Eye (tissue), 1 donor: ENCODE measurements at places on chromosomes 5 and 9.

DNA sequence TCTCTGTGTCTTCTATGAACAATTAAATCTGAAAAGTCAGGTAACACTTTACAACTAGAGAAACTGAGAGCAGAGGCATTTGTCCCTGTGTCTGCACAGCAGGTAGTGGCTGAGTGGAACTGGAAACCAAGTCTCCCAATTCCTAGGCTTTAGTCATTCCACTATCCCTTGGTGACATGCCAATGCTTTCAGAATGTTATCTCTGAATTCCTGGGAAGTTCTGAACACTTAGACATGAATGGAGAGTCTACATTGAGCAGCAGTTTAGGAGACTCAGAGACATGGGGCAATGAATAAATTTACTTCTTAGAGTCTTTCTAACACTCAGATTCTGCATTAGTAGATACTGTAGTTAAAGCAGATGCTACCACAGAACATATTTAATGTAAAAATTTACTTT is 94.8 kb upstream of the APC start:
- no peak for DNase-seq

- DNase-seq = no peak
Measured at GRCh38 chr9:108756746-108757490, 98.9 kb downstream of the ACTL7B start.

- no peak for DNase-seq
Measured at GRCh38 chr9:8428389-8428788, 628.8 kb upstream of the DMAC1 start.

DNA sequence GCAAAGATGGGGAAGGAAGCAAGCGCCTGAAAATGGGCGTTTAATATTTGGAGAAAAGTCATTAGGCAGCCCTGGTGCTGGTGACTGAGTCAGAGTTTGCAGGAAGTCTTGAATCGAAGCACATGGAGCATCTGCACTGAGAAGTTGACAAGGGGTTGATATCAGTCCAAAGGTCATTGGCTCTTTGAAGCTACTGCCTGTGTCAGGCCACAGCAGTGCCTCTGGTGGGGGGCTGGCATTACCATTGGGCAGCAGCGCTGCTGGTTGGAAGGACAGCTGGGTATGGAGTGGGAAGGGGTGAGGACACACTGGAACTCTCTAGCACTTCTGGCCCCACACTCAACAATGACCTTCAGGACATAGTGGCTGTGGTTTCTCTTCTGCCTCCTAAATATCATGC is 150.4 kb upstream of the ERCC6L2 start:
- no peak for DNase-seq

- DNase-seq = no peak
Measured at GRCh38 chr5:132209901-132210545, 17.6 kb downstream of the P4HA2 start.

DNA sequence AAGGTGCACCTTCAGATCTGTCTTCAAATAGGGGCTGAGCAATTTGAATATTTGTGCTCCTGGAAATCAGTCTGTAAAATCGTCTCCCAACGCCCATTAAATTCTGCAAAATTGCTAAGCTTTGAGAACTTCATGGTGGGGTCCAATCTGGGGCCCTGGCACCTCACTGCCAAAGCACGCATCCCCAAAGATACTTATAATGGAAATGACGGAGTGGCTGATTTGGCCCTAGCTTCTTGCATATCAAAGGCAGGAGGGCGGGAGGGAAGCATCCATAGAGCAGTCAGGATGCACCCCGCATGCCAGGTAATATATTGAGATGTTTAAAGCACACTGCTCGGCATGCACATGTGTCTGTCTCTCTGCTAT is 422.3 kb downstream of the EBF1 start:
- DNase-seq = no peak

- peak; percentile 30 for DNase-seq
Measured at GRCh38 chr5:178427576-178428197, 162.5 kb downstream of the COL23A1 start.

GRCh38 chr5:137561608-137562007 is 62.5 kb upstream of the SPOCK1 start:
- no peak for DNase-seq

- DNase-seq = no peak
Measured at GRCh38 chr5:121019734-121020133, 555.6 kb downstream of the PRR16 start.

DNA sequence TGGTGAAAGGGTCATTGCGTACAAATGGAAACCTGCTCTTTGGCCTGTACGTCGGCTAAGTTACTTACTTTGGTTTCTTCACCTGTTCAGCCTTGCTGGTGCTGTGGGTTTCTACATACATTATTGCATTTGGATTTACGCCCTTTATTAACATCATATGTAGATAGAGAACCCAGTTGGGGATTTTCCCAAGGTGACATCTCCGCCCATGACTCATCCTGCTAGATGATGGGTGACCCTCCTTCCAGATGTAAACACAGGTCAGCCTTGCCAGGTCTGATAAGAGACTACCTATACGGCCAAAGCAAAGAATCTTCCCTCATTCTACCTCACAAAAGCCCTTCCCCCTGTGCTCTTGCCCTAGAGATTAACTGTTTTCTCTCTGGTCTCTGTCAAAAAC is 360.9 kb downstream of the KDM4C start:
- no peak for DNase-seq

DNA sequence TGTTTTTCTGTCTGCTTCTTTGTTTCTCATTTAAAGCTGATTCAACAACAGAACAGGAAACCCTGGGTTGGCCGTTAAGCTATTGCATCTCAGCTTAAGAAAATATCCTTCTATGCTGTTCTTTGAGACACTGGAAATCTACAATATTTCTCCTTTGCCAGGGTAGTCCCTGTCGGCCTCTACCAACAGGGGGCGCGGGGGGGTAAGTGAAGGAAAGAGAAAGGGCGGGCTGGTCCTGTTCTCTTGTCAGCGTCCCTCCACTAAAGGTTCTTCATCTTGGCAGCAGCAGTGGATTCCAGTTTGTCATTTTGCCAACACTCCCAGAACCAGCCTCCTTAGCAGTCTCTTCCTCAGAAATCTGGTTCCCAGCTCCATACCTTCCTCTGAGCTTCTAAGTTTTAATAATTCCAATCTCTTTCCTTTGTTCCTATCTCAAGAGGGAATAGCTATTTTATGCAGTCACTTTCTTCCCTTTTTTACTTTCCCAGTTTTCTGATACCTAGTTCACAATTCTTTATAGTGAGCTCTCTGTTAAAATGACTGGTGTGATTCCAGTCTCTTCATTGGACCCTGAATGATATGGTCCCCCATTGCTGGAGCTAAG is 222.3 kb downstream of the GLIS3 start:
- no peak for DNase-seq

DNA sequence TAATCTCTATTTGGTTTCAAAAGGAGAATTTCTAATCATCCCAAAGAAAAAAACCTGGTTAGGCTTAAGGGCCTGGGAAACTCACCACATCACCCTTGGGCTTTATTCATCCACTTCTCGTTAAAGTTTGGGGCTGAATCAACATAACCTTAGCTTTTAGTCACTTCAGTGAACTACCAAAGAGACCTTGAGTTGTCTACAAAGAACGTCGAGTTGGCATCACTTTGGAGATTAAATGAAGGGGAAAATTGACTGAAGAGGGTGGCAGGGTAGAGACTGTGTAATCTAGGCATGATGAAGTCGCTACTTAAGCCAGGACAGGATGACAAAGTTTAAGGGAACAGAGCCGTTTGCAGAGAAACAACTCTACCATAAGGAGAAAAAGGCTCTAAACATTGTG is 341.4 kb downstream of the RAB3C start:
- DNase-seq = no peak

GRCh38 chr5:2102819-2103776 is 220.4 kb upstream of the IRX4 start:
- DNase-seq = peak; percentile 79

GRCh38 chr5:82640916-82641315 is 362.8 kb upstream of the RPS23 start:
- no peak for DNase-seq

- DNase-seq = peak; percentile 80
Measured at GRCh38 chr5:179732918-179733771, 523 bp downstream of the MAML1 start.

DNA sequence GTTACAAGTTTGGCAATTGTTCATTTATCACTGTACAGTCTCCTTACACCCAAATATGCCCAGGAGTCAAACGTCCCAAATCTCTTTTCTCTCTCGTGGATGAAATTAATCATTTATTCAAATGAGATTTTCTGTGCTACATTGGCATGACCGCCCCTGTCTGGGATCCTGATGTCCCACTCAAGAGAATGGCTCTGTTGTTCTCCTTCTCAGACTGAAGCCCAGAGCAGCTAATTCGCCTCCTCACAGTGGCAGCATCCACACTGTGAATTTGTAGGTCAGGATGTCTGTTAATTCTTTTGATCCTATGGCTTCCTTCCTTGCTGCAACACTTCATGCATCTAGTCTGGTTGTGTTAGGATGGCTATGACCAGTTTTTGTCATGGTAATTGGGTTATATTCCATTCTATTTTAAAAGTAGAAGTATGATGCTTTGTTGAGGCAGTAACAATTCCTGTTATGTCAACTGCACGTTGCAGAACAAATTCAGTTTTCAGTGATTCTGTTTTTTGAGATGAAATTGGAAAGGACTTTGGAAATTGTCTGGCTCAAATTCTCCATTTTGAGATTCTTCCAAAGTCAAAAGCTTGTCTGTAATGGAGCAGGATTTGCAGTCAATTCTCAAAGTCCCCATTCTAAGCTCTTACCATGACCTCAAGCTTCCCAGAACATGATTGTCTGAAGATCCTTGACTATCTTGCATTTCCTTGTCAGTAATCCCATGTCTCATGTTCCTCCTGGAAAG is 141.5 kb upstream of the GAS1 start:
- DNase-seq = no peak

- DNase-seq = no peak
Measured at GRCh38 chr5:135186662-135187522, 152.9 kb upstream of the PITX1 start.

- no peak for DNase-seq
Measured at GRCh38 chr5:179403426-179404147, 58.3 kb upstream of the ADAMTS2 start.

DNA sequence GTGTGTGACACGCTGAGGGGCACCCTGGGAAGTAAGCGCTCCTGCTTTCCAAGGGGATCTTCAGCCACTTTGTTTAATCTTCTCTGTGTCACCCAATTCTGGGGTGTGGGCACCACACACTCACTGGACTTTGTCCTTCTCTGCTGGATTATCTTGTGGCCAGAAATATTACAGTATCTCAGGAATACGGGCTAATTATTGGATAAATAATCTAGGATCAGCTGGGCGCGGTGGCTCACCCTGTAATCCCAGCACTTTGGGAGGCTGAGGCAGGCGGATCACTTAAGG is 50.9 kb downstream of the COL5A1 start:
- no peak for DNase-seq
